ENCODE measurements at places on chromosomes 5 and 9.

DNA sequence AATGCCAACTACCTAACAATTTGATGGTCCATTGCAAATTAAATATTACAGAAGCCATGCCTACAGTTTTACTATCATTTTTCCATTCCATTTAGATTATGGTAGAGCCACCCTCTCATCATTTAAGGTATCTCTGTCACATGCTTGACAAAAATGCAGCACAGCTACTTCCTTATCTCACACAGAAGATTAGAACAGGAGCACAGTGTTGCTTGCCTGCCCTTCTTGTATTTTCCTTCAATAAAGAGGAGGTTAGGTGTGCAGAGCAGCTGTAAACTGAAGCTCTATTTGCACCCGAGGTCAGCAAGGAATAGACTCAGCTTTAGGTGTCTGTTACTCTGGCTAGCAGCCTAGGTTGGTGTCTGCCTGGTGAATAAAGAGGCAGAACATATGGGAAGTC, 51.5 kb upstream of the ATP10B start:
- DNase-seq = no peak

DNA sequence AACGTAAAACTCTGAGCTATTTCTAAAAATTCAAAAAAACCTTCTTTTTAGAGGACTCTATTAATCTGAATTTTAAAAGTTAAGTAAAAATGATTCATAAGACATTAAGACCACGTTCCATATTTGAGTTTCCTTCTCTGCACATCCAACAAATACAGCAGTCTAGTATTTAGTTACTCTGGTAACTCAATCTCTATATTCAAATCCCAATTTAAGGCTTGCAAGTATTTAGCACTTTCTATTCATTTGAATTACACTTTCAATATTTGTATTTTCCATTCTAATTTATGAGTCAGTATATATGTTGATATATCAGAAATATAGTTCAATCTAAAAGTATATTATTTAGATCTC, 17.7 kb downstream of the RFX3 start:
- no peak for DNase-seq

GRCh38 chr5:111582993-111583601, 70.8 kb upstream of the STARD4 start:
- DNase-seq = no peak

DNA sequence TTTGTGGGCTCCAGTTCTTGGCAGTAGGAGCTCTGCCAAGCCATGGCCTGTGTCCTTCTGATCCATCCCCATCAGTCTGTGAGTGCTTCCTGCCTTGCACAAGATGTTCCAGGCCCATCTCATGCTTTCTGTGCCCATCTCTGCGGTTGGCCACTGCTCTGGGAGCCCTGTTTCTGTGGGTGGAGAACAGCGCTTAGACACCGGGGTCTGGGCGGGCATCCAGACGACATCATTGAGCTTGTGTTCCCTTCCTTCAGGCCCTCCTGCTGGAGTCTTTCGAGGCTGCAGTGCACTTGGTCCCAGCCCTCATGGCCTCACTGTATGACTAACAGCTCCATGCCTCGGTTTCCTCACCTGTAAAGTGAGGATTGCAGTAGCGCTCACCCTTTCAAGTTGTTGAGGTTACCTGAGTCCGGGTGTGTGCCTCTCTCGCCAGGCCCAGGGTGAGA, 14.9 kb upstream of the CARD19 start:
- DNase-seq = no peak

DNA sequence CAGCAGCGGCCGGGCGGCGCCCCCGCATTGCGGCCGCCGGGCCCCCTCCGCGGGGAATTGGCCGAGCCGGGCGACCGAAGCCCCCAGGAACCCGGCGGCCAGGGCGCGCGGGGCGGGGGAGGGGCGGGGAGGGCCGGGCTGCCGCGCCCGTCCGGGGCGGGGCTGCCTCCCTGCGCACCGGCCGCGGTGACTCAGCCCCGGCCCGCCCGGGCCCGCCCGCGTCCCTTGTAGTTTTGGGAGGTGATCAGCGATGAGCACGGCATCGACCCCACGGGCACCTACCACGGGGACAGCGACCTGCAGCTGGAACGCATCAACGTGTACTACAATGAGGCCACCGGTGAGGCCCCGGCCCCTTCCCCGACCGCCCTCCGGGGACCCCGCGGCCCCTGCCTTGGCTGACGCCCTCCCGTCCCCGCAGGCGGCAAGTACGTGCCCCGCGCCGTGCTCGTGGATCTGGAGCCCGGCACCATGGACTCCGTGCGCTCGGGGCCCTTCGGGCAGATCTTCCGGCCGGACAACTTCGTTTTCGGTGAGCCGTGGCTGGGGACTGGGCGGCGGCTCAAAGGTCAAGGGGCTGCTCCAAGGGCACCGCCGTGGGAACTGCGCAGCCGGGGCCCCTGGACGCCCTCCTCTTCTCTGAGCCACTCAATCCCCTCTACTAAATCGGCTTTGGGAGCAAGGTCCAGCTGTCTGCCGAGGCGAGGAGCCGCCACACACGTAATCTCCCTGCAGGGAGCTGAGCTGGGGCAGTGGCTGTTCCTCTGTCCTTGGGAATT, 592 bp downstream of the TUBB4B start:
- no peak for DNase-seq

DNA sequence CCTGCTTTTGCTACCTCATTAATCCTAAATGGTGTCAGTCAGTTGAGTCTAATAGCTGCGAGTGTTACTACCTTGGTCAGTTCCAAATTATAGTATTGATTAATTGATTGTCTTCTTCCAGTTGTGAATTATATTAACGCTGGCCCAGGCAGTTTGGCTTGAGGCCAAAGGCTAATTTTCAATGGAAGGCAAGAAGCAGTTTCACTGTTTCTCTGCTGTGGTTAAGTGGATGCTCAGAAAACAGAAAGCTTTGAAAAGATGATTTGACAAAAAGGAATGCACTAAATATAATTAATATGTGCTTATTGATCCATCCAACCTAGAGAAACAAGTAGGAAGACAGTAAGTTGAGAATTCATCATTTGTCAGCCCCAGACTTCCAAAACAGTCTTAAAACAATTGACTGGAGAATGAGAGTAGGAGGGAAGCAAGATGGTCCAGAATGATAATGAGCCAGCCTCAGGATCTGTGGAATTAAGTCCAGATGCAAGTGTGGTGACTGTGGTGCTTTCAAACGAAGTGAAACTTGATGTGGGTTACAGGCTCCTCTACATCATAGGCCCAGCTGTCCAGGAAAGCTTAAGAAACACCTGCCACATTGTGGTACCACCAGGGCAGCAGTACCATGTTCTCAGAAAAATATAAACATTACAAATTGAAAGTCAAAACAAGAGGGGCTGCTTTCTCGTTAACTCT, 1371.0 kb upstream of the DMAC1 start:
- no peak for DNase-seq

DNA sequence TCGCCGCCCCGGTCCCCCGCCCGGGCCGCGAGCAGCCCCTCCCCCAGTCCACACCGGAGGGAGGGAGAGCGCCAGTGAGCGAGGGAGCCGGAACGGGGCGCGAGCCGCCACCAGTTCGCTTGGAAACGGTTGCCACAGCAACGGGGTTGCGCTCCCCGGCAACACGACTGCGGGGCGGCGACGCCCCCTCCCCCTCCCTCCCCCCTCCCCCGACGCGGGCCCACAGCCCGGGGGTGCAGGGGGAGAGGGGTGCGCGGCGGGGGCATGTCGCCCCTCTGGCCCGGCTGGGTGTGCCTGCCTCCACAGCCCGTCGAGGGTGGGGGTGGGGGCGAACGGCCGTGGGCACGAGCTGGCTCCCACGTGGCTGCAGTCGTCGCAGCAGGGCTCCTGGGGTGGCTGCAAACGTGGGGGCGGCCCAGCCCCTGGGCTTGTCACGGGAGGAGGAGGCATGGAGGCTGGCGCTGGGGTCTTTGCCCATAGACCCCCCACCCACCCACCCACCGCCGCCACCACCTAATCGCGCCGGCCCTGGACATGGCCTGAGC, 524 bp downstream of the PRR7 start:
- peak; percentile 27 for DNase-seq

GRCh38 chr9:127635201-127635735, 23.2 kb downstream of the STXBP1 start:
- no peak for DNase-seq

DNA sequence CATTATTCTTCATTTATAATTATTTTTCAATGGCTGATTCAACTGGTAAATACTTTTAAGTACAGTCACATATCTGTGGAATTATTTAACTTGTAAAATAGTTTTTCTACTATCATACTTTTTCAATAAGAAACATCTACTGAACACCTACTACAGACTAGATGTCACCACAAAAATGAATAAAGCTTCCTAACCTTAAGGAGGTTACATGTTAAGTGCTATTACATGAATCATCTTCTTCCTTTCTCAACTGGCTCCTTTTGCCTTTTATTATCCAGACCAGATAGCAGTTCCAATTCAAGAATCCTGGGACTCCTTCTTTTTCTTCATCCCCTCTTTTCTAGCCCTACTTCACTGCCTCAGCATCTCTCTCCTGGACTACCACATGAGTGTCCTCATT, 4.7 kb downstream of the PGGT1B start:
- DNase-seq = no peak
